Activated CD8-positive, alpha-beta T cell treated with anti-CD3 and anti-CD28 coated beads, Interleukin-2, amount 10 ng/mL, durations not matched to agents 7 days and 5 days (primary cell): ENCODE measurements at places on chromosomes 5 and 9.
A peak's percentile ranks its signal among the peaks of the same experiment; 100 is the strongest.

DNA sequence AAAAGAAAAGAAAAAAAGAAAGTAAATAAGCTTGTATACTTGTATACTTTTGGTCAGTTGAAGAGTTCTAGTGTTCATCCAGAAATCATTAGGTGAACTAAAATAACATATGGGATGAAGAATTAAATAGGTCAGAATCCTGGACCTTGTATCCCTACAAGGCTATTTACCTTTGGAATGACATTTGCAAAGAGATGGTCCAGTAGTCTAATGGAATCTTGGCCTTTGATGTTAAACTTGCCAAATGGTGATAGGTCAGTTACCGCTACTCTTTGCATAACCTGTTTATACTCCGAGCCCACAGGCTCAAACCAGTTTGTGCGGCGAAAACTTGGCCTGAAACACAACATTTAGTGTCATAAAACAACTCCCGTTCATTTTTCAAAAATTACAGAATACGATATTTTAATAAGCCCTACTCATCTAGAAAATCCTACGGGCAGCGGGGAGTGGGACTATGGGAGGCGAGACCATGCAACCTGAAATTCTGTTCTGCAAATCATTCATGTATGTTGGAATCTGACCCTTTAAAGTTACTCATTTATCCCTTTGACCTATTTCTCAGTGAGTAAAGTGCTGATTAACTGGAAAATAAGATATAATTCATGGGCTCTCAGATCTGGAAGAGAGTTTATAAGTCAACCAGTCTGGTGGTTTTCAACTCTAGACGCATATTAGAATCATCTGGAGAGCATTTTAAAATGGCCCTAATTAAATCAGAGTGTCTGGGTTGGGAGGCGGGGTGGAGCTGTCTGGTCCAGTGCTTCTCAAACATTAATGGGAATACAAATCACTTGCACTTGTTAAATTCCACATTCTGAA is 38.6 kb downstream of the DMGDH start:
- no peak overlapping the region for H3K4me3 ChIP-seq
- no peaks in the 10 kb centered on the region for H3K36me3 ChIP-seq

DNA sequence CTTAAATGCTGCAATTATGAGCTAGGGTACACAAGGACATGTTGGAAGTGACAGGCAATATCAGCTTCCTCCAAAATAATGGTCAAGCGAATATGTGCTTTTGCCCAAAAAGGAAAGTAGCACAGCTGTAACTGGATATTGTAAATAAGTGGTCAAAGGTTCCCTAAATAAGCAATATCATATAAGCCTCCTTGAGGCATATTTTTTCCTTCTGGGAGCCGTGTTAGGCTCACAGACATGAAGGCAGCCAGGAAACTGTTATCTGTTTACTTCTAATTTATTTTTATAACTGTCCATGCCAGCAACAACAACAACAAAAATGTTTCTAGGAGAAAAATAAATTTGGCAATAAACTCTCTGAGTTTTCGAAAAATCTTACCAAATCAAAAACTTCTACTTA is 648.3 kb downstream of the PDE4D start:
- no peaks in the 10 kb centered on the region for H3K4me1 ChIP-seq
- H3K27me3 ChIP-seq, result peaks cover 6% of the 10 kb centered on the region
- H3K36me3 ChIP-seq, result no peaks in the 10 kb centered on the region
- DNase-seq, result no peak

DNA sequence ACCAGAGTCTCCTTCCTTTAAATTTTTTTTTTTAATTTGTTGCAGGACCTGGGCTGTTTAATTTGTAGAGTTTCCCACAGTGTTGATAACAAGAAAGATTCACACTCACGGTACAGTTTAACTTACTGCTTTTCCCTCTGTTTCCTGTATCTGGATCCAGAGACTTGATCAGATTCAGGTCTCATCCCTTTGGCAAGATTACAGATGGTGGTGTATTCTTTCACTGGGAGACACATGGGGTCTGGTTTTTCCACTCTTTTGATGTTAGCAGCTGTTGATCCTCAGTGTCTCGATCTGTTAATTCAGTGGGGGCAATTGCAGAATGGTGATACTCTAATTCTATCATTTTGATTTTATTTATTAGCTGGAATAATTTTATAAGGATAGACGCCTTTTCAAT is 75.4 kb upstream of the TNFAIP8 start:
- peaks cover 2% of the 10 kb centered on the region for H3K27me3 ChIP-seq
- H3K27ac ChIP-seq, result peak overlapping the region; percentile 53
- DNase-seq, result no peak
- H3K4me1 ChIP-seq, result peaks cover 98% of the 10 kb centered on the region
- H3K4me3 ChIP-seq, result no peak overlapping the region

- no peak overlapping the region for H3K4me3 ChIP-seq
- H3K27me3 ChIP-seq, result peaks cover 14% of the 10 kb centered on the region
- H3K36me3 ChIP-seq, result no peaks in the 10 kb centered on the region
- DNase-seq, result no peak
These were observed 31.9 kb upstream of the C5orf58 start for GRCh38 chr5:170200876-170201275.

GRCh38 chr5:152309926-152310450 is 95.1 kb downstream of the NMUR2 start:
- H3K27ac ChIP-seq, result no peak overlapping the region
- no peak overlapping the region for H3K4me3 ChIP-seq
- DNase-seq, result no peak
- H3K36me3 ChIP-seq, result no peaks in the 10 kb centered on the region
